ENCODE measurements at places on chromosomes 12 and 14.

GRCh38 chr14:50676814-50677516, 8.9 kb upstream of the SAV1 start:
- DNase-seq = no peak

GRCh38 chr14:69247676-69248440, 12.1 kb upstream of the GALNT16 start:
- DNase-seq = no peak

DNA sequence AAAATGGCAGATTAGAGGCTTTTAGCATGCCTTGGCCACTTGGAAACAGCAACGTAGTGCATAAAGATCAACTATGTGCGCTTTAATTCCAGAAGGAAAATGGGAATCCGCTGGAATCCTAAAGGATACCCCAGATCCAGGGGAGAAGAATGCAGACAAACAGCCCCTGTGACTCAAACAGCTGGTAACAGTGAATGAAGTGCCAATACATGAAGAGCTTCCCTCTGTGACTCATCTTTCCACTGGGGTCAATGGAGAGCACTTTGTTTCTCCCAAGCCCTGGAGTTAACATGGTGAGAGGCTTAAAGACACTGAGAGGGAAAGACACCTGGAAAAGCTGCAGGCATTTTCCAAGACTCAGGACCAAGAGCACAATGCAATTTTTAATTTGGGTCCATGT, 263.1 kb downstream of the CEP128 start:
- DNase-seq = no peak

DNA sequence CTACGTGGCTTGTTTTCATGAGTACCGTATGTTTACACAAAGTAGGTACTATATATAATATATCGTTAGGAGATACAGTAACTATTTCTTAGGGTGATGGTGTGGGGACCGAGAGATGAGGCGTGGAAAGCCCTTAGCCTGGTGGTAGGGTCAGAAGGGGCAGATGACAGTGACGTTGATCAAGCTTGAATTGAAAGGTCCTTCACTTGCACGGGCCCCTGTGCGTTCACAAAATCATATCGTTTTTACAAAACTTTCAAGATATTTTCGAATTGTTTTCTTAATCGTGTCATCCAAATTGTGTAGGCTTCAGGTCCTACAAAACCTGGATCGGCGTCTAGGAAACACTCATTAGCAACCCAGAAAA, 881 bp upstream of the SOS2 start:
- DNase-seq = no peak

- DNase-seq = no peak
Observed at GRCh38 chr14:85058150-85058549, 471.8 kb upstream of the FLRT2 start.

GRCh38 chr12:24839268-24839791, 109.6 kb downstream of the BCAT1 start:
- DNase-seq = peak; percentile 11

DNA sequence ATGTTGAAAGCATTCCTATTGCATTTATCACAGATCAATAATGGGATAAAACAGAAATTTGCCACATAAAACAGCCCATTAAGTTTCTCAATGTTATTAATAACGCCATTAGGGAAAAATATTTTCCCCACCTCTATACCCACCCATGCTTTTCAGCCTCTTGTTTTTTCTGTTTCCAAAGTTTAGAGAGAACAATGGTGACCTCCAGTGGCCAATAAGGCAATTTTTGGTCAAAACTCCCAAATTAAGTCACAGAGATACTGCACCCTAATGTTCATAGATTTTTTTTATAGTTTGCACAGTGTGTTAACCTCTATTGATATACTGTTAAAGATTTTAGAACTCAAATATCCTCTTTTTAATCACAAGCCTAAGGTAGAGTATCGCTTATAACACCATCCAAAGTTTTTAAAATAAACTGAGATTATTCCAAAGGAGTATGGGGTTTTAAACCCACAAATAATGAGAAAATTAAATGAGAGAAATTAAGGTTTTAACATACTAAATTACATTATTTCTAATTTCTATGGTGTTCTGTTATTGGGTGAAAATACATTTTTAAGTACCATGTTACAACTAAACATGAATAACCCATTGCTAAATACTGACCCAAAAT, 184.7 kb upstream of the DCN start:
- no peak for DNase-seq

DNA sequence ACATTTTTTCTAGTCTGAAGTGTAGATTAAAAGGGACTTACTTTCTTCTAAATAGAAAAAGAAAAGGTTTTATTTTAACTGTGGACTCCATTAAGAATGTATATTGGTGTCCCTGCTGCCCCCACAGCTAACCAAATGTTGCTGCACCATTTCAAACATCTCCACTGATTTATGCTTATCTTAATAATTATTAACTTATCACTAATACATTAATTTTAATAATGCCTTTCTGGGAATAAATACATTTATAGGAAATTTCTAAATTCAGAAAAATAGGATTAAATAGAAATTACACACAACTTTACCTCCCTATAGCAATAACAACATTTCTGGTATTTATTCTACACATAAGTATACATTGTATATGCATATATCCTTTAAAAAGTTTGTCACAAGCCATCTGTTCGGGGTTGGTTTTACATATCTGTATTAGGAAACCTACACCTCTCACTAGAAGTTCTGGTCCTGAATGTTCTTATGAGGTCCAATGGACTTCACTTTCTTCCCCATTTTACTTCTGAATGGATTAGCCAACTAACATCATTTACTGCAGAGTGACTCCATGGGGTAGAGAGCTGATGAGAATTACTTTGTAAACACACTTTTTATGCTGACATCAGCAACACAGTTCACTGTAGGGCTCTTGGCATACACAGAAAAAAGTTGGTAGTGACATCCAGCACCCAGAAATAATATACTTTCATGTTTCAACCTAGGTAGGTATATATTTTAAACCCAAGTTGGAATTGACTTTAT, 9.4 kb upstream of the SELPLG start:
- DNase-seq = no peak

All from immature natural killer cell (primary cell).